ENCODE measurements at places on chromosomes 16 and 17. TPM values are rescaled to one million over a fixed set of nuclear protein-coding genes. Genes with fewer than 3 reads are reported as not detected.

DNA sequence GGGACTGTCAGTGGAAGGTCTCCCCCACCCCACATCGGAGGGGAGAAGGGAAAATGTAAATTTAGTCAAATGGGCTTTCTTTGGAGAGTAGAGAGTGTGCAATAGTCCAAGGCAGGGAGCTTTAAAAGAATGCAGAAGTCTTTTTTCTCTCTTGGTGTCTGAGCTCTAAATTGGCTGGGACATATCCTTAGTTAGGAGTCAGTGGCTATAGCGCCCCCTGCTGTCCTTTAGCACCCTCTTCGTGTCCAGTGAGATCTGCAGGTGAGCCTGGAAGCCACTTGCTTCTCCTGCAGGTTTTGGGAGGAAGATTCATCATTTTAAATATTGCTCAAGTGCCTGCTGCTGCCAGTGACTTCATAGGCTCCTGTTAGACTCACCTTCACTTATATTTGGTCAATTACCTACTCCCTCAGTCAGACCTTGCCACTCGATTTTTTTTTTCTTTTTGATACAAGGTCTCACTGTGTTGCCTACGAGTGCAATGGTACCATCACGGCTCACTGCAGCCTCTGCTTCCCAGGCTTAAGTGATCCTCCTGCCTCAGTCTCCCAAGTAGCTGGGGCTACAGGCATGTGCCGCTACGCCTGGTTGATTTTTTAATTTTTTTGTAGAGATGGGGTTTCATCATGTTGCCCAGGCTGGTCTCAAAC, 174.8 kb downstream of the PRKCB start:
- peak; percentile 73 for DNase-seq

- no peak for DNase-seq
Observed at GRCh38 chr16:86554599-86554916, 477 bp downstream of the MTHFSD start.

GRCh38 chr17:61716225-61716829, 125.3 kb upstream of the NACA2 start:
- DNase-seq, result no peak

DNA sequence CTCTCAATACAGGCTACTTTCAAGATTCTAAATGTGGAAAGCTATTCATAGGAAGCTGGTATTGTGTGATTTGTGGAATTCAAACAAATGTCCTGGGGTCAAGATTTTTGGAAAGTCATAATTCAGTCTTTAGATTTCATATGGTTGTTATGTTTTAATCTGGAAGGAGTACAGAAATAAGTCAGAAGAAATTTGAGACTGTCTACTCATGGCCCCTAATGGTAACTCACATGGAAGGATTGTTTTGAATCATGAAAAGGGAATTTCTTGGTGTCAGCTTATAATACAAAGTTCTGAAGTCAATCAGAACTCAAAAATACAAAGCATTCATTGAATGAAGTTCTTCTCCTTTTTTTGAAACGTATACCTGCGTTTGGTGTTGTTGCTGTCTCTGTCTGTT, 3.1 kb downstream of the KCNJ2 start:
- DNase-seq, result no peak

DNA sequence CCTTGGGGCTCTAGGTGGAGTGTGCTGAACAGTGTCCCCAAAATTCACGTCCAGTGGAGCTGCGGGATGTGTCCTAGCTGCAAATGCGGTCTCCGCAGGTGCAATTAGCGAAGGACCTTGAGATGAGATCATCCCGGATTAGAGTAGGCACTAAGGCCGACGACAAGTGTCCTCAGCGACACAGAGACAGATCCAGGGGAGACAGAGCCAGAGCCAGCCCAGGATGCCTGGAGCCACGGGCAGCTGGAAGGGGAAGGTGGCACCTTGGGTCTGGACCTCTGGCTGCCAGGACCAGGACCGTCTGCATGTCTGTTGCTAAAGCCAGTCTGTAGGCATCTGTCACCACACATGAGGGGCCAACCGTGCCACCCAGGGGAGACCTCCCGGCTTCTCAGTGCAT, 24.5 kb downstream of the SLC7A5 start:
- DNase-seq, result no peak

DNA sequence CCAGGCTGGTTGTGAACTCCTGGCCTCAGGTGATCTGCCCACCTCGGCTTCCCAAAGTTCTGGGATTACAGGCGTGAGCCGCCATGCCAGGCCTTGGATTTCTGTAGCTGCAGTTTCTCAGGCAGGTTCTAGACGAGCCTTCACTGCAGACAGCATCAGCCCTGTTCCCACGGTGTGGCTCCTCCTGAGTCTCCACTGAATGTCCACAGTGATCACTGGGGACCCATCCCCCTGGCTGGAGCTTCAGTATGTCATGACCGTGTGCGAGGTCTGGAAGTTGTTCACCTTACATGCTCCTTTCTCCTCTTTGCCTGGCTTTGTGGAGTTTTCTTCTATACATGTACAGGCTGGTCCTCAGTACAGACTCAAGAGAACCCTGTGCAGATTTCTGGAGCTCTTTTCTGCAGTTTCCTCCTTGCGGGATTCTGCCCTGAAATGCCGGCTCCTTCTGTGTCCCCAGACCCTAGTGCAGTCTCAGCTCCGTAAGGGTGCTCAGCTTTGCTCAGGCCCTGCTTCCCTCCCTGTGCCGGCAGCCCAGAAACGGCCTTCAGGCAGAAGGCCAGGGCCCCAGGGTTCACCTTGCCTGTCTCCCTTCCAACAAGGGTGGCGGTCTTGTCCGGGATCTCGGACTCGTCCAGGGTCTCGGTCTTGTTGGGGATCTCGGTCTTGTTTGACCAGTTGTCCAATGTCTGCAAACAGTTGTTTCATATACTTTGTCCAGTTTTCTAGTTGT, 14.3 kb upstream of the FASN start:
- DNase-seq, result no peak

The MYH11 gene
- total RNA-seq, result 0.89 TPM

The MT1M gene
- total RNA-seq, result not detected
